Stimulated activated CD4-positive, alpha-beta T cell treated with anti-CD3 and anti-CD28 coated beads, Interleukin-12 subunit alpha, Interleukin-12 subunit beta, amount 100 ng/mL, for 4 hours (primary cell): ENCODE measurements at places on chromosomes 4 and X.

DNA sequence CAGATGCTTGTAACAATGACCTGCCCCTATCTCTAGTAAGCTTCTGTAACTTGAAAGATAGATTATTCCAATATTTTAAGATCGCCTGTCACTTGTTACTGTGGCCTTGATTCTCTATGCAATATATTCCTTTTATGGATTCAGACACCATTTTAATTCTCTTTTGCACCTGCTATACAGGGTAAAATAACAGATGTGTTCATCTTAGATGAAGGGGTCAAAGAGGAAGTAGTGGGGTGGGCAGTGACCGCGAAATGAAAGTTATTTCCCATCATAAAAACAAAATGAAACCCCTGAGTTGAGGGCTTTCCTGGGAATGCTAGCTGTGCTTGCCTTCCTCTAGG lies 175.9 kb downstream of the TSPAN5 start:
- DNase-seq, result no peak

DNA sequence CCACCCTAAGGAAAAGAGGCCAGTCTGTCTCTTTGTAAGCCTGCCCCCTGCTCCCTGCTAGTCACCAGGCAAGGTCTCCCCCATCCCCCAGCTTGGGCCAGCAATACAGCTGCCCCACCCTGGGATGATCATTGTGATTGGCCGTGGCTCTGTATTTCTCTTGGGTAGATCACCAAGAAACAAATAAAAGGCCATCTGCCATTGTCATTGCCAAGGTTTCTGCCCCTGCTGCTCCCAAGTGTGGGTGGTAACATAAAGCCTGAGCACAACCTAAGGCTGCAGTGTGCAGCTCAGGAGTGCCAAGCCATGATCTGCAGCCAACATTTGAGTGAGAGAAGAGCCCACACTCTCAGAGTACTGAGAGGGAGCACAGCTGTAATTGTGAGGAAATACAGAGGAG lies 241.0 kb upstream of the POF1B start:
- no peak for DNase-seq

DNA sequence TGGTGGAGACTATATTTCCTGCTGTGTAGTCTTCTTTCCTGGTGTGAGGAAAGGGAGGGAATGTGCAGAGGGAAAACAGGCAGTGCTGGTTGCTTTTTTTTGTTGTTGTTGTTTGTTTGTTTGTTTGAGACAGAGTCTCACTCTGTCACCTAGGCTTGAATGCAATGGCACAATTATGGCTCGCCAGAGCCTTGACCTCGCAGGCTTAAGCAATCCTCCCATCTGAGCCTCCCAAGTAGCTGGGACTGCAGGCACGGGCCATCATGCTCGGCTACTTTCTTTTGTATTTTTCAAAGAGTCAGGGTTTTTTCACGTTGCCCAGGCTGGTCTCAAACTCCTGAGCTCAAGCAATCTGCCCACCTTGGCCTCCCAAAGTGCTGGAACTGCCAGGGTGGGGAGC lies 82.5 kb downstream of the RELL1 start:
- DNase-seq, result no peak

DNA sequence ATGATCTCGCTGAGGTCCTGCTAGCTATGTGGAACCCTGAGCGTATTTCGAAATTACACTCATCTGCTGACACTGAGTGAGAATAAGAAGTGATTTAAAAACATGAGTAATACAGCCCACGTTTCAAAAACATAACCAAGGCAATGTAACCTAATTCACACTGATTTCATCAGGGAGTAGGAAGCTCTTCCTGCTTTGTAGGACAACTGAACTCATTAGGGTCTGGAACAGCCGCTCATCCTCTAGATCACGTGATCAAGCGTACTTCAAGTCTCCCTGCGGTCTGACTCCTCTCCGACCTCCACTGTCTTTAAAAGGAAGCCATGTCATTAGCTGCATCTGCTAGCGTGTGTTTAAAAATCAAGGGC lies 138.0 kb downstream of the NSUN7 start:
- no peak for DNase-seq

DNA sequence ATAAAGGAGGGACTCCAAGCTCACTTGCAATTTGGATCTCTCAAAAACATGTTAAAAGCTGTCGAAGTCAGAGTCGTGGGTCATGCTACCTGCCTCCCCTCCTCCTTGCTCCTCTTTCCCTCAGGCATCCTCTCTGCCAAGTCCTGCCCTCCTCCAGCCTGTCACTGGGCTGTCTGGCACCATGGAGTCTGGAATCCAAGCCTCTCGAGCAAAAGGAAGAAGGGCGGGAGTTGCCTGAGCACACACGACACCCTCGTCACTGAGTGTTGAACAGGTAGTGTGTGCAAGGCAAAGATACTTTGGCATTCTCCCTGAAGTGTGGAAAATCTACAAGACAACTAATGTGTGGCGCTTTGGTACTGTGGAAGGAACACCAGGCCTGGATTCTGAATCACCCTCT lies 62.2 kb downstream of the HAUS3 start:
- no peak for DNase-seq

- no peak for DNase-seq
These were observed 88.2 kb downstream of the TASL start for GRCh38 chrX:30489323-30489722.

DNA sequence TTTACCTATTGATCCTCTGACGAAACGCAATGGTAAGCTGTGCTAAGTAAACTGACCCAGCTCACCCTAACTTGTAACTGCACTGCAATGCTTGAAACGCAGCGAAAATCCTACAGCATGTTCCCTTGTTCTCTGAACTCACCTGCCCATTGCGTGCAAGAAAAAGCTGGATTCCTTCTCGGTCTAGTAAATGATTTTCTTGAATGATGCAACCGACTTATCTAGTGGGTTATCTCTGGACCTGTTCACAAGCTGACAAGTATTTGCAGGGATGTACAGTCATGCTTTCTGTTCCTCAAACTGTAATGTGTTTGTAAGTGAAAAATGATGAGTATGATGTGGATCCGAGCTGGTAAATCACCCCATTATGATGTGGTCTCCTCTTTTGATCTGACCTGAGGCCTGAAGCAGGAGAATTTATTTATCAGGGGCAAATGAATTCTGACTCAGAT lies 140.1 kb downstream of the BTC start:
- no peak for DNase-seq

DNA sequence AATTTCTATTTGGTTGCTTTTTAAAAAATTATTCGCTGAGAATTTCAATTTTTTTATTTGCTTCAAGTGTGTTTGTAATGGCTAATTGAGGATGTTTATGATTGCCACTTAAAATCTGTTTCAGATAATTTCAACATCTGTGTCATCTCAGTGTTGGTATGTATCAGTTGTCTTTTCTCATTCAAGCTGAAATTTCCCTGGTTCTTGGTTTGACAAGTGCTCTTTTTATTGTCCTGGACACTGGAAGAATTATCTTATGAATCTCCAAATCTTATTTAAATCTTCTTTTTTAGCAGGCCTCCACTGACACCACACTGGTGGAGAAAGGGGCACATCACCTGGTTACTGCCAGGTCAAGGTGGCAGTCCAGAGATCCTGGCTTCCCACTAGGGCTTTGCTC lies 21.5 kb downstream of the CHST7 start:
- DNase-seq, result no peak
